ENCODE measurements at places on chromosomes 16 and 17.

- no peak for DNase-seq
Measured at GRCh38 chr16:88549671-88550245, 20.4 kb upstream of the ZC3H18 start.

GRCh38 chr17:62062944-62063343, 2.1 kb downstream of the MED13 start:
- DNase-seq: no peak

DNA sequence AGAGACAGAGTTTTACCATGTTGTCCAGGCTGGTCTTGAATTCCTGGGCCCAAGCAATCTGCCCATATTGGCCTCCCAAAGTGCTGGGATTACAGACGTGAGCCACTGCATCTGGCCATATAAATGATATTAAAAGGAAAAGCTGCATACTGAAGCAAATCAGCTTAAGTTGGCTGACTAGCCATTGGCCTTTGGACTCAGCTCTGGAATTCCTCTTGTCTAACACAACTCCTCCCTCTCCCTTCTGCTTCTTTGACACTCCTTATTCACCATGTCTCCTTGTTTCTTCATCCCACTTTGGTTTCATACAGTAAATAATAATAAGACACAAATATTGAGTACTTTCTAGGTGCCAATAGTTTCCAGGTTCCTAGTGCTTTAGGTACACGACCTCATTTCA, 7.5 kb downstream of the KRT12 start:
- no peak for DNase-seq

DNA sequence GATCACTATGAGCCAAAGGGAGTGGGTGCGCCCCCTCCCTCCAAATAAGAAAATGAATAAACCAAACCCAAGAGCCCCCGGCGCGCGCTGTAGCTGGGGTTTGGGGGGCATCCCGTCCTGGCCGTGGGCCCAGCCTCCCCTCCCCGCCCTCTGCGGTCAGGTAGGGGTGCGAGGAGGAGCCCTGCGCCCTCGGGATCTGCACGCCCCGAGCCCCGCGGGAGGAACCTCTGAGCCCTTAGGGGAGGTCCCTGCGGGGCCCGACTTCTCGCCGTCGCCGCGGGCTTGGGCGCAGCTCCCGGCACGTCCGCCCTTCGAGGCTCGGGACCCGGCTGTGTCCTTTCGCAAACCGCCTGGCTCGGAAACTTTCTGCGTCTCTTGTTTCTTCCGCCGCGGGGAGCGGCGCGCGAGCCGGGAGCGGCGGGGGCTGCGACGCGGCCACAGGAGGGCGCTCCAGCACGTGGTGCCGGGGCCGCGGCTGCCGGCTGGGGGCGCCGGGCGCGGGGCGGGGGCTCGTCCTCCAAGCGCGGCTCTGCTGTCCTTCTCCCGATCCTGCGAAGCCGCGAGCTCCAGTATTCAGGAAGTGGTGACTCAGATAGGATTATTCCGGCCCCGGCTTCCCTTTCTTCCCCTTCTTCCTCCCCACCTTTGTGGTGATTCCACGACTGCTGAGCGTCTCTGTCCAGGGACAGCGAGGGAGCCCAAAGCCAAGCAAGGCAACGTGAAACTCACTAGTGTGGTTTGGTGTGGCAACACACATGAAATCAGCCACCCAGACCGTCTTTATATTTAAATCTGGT, 1.6 kb downstream of the PITPNC1 start:
- DNase-seq: no peak

- no peak for DNase-seq
Measured at GRCh38 chr17:78791840-78792709, 10.0 kb upstream of the CYTH1 start.

GRCh38 chr17:36468903-36469635, 17.4 kb upstream of the ZNHIT3 start:
- DNase-seq: no peak

DNA sequence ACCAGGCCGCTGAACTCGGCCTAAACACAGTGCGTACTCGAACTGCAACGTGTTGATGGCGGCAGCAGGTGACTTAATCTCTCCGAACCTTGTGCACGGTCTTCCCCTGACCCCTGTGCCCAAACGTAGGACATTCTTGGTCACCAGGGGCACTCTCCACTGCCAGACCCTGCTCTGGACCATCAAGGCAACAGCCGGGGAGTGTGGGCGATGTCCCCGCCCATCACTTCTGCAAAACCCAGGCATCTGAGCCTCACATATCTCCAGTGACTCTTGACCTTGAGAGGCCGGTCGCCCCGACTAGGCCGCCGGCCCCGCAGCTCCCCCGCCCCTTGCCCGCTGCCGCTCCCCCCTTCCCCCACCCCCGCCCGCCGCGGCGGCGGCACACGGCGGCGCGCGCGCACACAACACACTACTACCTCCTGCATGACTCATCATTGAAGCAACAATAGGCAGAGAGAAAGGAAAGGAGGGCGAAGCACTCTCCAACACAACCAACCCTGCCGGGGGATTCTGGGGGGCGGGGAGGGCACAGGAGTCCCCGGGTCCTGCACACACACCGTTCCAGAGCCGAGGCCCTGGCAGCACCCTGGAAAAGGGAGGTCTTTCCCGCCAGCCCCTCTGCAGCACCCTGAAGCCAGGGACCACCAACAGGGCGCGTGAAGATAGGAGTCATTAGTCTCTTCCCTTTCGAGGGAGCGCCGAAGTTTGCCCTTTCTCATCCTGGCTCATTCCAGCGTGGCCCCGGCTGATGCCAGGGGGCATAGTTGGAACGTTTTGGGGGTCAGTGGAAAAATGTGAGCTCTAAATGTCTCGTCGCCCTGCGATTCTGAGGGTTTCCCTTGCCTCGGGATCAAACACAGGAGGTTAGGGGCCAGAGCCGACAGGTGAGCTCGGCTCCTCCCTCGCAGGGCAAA, 1.9 kb downstream of the MNT start:
- no peak for DNase-seq

DNA sequence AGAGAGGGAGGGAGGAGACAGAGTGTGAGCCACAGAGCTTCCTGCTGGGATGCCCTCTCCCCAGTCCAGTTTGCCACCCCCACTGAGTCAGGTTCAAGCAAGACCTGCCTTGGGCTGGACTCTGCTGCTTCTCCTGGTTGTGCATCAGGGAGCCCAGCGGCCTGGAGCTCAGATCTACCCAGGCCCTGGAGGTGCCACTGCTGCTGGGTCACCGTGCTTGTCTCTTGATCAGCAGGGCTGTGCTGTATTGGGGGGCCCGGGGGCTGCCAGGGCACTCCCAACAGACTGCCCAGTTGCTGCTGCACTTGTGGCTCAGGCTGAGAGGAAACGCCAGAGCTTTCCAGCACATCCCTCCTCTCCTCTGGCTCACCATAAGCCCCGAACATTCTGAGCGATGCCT, 8.9 kb downstream of the TLE7 start:
- no peak for DNase-seq
